CD4-positive, alpha-beta T cell treated with Interleukin-1 beta for 1 hour (primary cell): ENCODE measurements at places on chromosomes 16 and 17.

DNA sequence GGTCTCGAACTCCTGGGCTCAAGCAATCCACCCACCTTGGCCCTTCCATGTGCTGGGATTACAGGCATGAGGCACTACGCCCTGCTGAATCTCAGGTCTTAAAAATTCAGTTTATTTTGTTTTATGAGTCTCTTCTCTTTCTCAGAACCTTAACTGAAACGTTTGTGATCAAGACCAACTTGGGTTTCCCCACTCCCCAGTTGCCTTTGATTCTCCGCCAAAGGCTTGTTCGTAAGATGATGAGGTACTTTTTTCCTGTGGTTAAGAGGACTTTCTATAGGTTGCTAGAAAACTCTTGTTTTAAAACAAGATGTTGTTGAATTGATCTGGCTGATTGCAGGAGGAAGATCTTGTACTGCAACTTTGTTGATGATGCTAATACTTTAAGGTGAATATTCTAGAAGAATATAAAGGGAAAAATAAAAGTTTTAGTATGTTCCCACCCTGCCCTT, 11.7 kb downstream of the ABCC1 start:
- DNase-seq: peak; percentile 80

GRCh38 chr16:86298758-86299134, 211.6 kb upstream of the FOXF1 start:
- DNase-seq: no peak

- no peak for DNase-seq
Measured at GRCh38 chr16:48580925-48581500, 29.0 kb downstream of the N4BP1 start.

GRCh38 chr16:56029026-56029425, 153.9 kb upstream of the CES5A start:
- no peak for DNase-seq
